Fibroblast of the conjunctiva (primary cell): ENCODE measurements at places on chromosomes 7 and 10.

DNA sequence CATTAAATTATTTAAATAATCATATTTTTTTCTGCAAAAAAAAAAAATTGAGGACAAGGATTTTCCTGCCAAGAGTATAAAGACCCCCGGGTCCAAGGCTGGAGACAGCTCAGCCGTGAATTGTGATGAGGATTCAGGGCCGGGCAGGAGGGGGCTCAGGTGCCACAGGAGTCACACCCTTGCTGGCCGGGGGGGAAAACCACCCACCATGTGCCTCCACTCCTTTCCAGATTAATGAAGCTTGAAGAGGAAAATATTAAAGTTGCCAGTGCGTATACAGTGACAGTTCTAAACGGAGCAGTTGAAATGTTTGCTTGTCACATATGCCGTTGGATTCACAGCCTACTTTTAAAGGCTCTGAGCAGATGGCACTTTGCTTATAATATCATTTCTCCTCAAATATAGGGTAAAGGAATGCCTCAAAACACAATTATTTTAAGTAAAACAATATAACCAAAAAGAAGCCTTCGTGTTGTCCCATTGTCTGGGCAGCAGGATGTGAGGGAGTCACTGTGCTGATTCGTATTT is 49.6 kb downstream of the ADARB2 start:
- no peak for DNase-seq

GRCh38 chr10:5163487-5163886 is 21.5 kb downstream of the AKR1C8 start:
- DNase-seq, result no peak

DNA sequence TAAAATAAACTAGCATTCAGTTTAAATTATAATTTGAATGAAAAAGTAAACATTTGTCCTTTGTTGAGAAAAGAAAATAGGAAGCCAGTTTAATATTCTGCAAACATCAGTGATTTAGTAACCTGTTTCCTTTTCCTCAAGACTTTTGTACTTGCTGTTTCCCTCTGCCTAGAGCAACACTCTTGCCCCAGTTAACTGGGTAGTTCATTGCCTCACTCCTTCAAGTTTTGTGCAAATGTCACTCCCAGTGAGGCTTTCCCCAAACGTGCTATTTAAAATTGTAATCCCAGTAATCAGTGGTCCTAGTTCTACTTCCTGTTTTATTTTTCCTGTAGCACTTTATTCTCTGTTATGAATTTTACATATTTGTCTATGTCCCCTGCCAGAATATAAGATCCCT is 23.8 kb downstream of the DLD start:
- no peak for DNase-seq

GRCh38 chr10:21398563-21399231 is 126.8 kb downstream of the SKIDA1 start:
- DNase-seq, result no peak

DNA sequence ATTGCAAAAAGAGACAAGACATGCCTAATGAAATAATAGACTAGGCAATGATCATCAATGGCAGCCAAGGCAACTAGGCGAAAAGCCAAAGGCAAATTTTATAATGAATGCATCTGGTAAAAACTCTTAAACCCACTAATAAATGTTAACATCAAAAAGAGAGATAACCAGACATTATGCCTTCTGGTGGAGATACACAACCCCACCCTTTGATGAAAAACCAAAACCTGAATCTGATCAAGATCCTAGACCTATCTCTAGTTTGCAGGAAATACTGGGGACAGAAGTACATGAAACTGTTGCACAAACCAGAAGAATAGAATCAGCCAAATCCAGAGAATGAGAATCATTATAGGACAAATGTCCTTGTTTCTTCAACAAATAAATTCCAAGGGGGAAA is 22.0 kb upstream of the GSAP start:
- DNase-seq, result no peak

GRCh38 chr7:23687011-23687410 is 7.0 kb downstream of the FAM221A start:
- DNase-seq, result no peak

DNA sequence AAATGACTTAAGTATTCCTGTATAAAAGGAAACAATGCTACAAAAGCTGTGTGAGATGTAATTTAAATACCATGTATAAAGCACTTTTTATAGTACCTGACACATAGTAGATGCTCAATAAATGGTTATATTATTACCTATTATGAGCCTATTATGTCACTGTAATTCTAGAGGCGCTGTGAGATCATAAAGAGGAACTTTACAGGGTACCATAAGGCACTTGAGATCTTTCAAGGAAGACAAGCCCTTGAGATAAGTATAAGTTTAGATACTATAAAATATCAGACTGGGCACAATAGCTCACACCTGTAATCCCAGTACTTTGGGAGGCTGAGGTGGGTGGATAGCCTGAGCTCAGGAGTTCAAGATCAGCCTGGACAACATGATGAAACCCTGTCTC is 38.3 kb downstream of the PTTG1IP2 start:
- DNase-seq, result no peak

- DNase-seq, result no peak
Measured at GRCh38 chr7:332020-332517, 42.1 kb downstream of the FOXL3 start.
